Glomerular endothelial cell (primary cell): ENCODE measurements at places on chromosomes 4 and X. TPM values are rescaled to one million over a fixed set of nuclear protein-coding genes. Genes with fewer than 3 reads are reported as not detected.

Gene GPRASP1
- total RNA-seq, result 0.58 and 1.9 TPM in 2 replicates

Gene GAGE1
- total RNA-seq, result not detected in 2 replicates

Gene HTN3
- total RNA-seq, result not detected in 2 replicates

Gene UGT2B10
- total RNA-seq, result not detected in 2 replicates

Gene PAGE5
- not detected in 2 replicates for total RNA-seq

Gene FAT4
- total RNA-seq, result 17.3 and 30.7 TPM in 2 replicates

Gene CRMP1
- 2.9 and 23.8 TPM in 2 replicates for total RNA-seq

Gene CYP2U1
- 5.4 and 5.5 TPM in 2 replicates for total RNA-seq

Gene SPP1
- total RNA-seq, result 6.7 and 33.4 TPM in 2 replicates

Gene RRH
- total RNA-seq, result not detected in 2 replicates

Gene ARAP2
- 0.58 and 1.4 TPM in 2 replicates for total RNA-seq

Gene CLNK
- total RNA-seq, result under 0.01 TPM in 1 of 2 replicates, not detected in the other

Gene DBET
- not detected in 2 replicates for total RNA-seq

Gene PPP1R2C
- total RNA-seq, result not detected in 2 replicates

Gene ZC4H2
- total RNA-seq, result 7.9 and 8.2 TPM in 2 replicates

Gene FGB
- total RNA-seq, result not detected in 2 replicates

Gene ZCCHC12
- total RNA-seq, result 0.29 TPM in 1 of 2 replicates, not detected in the other
